Uterus (tissue), 4 donors: ENCODE measurements at places on chromosomes 4 and X. TPM values are rescaled to one million over a fixed set of nuclear protein-coding genes. Genes with fewer than 3 reads are reported as not detected.

GRCh38 chr4:27518876-27519275, 658.2 kb downstream of the STIM2 start:
- no peak overlapping the region for H3K27ac ChIP-seq
- H3K4me1 ChIP-seq: no peaks in the 10 kb centered on the region
- H3K27me3 ChIP-seq: no peaks in the 10 kb centered on the region
- no peaks in the 10 kb centered on the region for H3K36me3 ChIP-seq
- no peak for DNase-seq

GRCh38 chr4:8250227-8250626, 19.3 kb upstream of the HTRA3 start:
- no peaks in the 10 kb centered on the region for H3K27me3 ChIP-seq
- H3K36me3 ChIP-seq: no peaks in the 10 kb centered on the region
- H3K4me1 ChIP-seq: no peaks in the 10 kb centered on the region
- no peak overlapping the region for H3K4me3 ChIP-seq
- H3K27ac ChIP-seq: no peak overlapping the region

GRCh38 chr4:157655096-157655809, 434.7 kb downstream of the GRIA2 start:
- no peak overlapping the region for H3K27ac ChIP-seq
- no peak for DNase-seq
- H3K4me1 ChIP-seq: no peaks in the 10 kb centered on the region
- no peaks in the 10 kb centered on the region for H3K36me3 ChIP-seq

DNA sequence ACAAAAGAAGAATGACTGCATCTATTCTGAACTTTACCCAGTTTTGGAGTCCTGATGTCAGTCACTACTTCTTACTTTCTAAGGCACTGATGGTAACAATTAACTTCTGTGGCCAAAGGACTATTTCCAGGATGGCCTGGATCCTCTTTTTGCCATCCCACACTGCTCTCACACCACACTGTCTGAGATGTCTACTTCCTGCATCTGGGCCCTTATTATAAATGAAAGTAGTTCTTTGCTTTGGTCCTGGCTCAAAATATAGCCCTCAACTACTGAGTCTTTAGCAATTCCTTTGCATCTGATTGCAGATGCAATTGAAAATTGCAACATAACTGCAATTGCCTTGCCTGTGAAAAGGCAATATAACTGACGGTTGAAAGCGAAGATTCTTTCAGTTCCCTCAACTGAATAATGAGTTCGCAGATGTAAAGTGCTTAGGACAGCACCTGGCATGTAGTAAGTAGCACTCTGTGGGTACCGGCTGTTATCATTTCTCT, 44.2 kb downstream of the COQ2 start:
- no peak for DNase-seq
- no peaks in the 10 kb centered on the region for H3K27me3 ChIP-seq
- no peaks in the 10 kb centered on the region for H3K36me3 ChIP-seq
- H3K4me1 ChIP-seq: no peaks in the 10 kb centered on the region
- no peak overlapping the region for H3K27ac ChIP-seq

DNA sequence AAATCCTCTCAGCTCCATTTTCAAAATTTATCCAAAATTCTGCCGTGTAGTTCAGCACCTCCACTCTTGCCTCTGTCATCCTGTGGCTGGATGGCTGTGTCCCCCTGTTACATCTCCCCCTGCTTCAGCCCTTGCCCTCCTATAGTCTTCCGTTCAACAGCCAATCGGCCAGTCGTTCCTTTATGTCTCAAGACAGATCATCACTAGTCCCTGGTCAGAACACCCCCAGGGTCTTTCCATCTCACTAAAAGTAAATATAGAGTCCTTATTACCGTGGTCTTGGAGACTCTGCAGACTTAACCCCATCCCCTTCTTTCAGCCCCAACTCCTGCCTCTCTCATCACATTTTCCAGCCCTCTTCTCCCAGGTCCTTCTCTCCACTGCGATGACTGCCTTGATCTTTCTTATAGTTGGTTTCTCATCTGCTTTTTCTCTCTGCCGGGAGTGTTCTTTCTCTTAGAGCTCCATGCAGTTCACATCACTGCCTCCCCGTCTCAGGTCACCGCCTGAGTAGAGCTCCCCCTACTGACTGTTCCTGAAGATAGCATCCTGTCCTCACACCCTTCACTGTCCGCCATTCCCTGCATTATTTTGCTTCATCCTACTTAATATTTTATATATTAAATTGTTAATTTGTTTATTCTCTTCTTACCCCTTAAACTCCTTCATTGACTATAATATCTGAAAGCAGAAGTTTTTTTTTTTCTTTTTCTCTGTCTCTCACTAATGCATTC, 736.9 kb upstream of the MAGEB2 start:
- H3K36me3 ChIP-seq: no peaks in the 10 kb centered on the region
- DNase-seq: no peak
- no peaks in the 10 kb centered on the region for H3K27me3 ChIP-seq
- no peak overlapping the region for H3K27ac ChIP-seq
- no peak overlapping the region for H3K4me3 ChIP-seq
- no peaks in the 10 kb centered on the region for H3K4me1 ChIP-seq

- no peaks in the 10 kb centered on the region for H3K27me3 ChIP-seq
- no peaks in the 10 kb centered on the region for H3K36me3 ChIP-seq
- no peaks in the 10 kb centered on the region for H3K4me1 ChIP-seq
- DNase-seq: no peak
- H3K4me3 ChIP-seq: no peak overlapping the region
Measured at GRCh38 chr4:19657856-19658255, 593.8 kb upstream of the SLIT2 start.

GRCh38 chrX:94600077-94600476, 926.1 kb downstream of the FAM133A start:
- H3K27me3 ChIP-seq: no peaks in the 10 kb centered on the region
- H3K36me3 ChIP-seq: no peaks in the 10 kb centered on the region
- no peak overlapping the region for H3K27ac ChIP-seq
- no peak overlapping the region for H3K4me3 ChIP-seq
- no peak for DNase-seq

DNA sequence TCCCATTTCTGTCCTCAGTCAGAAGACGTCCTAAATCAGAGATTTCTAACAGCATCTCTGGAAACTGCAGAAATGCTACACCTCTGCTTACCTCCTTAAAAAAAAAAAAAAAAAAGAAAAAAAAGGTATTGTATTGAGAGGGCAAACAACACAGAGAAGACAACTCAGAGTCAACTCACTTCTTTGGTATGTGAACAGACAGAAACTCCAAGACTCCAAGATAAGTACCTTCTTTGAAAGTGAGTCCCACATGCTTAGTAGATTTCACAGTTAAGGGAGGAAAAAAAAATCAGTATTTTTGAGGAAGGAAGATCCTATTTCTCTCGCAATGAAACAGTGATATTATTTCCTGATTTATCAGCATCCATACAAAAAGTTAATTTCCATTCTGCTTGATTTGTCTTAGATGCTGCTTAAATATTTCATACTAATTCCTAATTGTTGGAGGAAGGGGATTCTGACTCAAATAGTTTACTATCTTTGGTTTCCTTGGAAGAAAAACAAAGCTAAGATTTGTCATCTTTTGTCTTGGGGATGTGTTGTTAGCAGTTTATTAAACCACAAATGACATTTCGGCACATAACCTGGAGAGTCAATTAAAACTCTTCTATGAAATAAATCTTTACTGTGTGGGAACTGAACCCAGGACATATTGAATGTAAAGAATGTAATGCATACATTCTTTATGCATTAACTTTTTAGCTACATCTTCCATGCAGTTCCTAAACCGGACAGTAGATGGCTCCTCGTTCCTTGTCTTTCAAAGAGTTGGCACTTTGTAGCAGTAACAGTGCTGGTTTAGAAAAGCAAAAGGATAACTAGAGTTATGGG, 4.7 kb downstream of the RASGEF1B start:
- no peaks in the 10 kb centered on the region for H3K4me1 ChIP-seq
- H3K36me3 ChIP-seq: no peaks in the 10 kb centered on the region
- no peak overlapping the region for H3K4me3 ChIP-seq
- no peak overlapping the region for H3K27ac ChIP-seq

DNA sequence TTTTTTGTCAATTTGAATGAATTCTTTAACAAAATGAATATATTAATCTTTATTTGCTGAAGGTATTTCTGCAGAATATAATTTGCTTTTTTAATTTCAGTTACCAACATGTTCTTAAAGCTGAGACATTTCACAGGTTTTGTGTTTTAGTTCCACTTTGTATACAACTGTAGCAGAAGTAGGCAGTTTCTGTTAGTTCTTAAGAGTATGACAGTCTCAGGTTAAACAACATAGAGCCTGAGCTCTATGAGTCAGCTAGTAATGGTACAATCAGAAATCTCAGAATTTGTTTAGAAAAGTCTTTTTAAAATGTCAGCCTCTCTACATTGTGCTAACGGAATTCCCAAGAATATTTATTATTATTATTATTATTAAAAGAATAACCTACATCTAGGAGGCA, 50.4 kb downstream of the GSTCD start:
- DNase-seq: no peak
- no peaks in the 10 kb centered on the region for H3K4me1 ChIP-seq

ZNF157 gene
- total RNA-seq: 2.4 TPM

SLC10A4 gene
- 0.24 TPM for total RNA-seq
